BJ (cell line): ENCODE measurements at places on chromosomes 6 and 20.

- DNase-seq: no peak
These were observed 72.7 kb upstream of the TCF21 start for GRCh38 chr6:133816171-133816570.

GRCh38 chr6:34858681-34859080 lies 29.2 kb downstream of the TAF11 start:
- no peak for DNase-seq

GRCh38 chr20:46221256-46221833 lies 87.0 kb downstream of the CDH22 start:
- DNase-seq: no peak

GRCh38 chr20:59149678-59150504 lies 13.7 kb upstream of the ZNF831 start:
- DNase-seq: no peak

GRCh38 chr20:35721621-35722020 lies 20.4 kb downstream of the RBM39 start:
- DNase-seq: no peak

- no peak for DNase-seq
These were observed 5.1 kb upstream of the SYNJ2 start for GRCh38 chr6:157976345-157977175.

GRCh38 chr6:131867744-131868143 lies 59.9 kb downstream of the ENPP1 start:
- no peak for DNase-seq

GRCh38 chr6:166851426-166851825 lies 104.9 kb downstream of the RNASET2 start:
- no peak for DNase-seq

DNA sequence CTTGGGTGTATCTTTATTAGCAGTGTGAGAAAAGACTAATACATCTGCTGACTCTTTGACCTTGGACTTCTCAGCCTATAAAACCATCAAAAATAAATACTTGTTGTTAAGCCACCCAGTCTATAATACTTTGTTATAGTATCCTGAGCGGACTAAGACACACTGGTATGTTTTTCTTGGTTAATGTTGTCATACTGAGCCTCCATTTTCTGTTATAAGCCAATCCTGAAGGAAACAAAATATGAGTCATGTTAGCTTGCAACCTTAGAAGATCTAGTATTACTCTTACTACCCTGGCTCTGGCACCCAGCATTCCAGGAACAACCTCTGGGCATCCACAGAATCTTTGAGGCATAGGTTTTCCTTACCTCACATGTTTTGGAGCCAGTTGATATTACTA lies 307.2 kb downstream of the FRK start:
- peak; percentile 11 for DNase-seq

DNA sequence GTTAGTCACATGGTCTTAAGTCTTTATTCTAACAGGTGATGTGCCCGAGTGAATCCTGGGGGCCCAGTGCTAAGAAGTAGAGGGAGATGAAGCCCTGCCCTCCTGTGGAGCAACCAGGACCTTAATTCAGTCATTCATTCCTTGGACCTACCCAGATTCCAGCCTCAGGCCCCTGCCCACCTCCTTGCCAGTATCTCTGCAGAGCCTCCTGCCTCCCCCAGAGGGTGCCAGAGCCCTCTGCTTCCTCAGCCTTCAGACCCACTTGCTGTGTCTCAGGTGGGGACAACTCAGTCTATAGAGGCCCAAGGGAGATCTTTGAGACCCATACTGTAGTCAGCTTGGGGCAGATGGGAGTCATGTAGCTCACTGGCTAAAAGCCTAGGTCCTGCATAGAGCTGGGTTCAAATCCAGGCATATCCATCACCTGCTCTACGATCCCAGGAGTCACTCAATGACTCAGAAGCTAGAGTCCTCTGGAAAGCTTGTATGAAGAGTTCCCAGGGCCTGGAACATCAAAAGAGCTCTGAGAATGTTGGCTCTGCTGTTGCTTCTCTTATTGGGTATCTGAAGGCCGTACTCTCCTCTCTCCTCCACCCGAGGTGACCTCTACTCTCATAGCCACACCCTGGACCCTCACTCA lies 3.9 kb upstream of the SIGLEC1 start:
- no peak for DNase-seq

DNA sequence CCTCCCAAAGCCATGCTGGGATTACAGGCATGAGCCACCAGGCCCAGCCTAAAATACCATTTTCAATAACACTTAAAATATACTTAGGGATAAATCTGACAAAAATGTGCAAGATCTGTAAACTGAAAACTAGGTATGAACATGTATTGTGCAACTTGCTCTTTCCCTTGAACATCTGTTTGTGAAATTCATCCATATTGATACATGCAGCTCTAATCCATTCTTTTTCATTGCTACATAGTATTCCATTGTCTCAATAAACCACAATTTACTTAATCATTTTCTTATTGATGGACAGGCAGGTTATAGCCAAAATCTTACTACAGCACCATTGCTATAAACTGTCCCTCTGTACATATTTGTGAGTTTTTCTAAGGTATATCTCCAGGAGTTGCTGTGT lies 4.7 kb upstream of the SLC22A16 start:
- no peak for DNase-seq

- no peak for DNase-seq
These were observed 215.3 kb upstream of the KCNQ5 start for GRCh38 chr6:72406517-72406916.

DNA sequence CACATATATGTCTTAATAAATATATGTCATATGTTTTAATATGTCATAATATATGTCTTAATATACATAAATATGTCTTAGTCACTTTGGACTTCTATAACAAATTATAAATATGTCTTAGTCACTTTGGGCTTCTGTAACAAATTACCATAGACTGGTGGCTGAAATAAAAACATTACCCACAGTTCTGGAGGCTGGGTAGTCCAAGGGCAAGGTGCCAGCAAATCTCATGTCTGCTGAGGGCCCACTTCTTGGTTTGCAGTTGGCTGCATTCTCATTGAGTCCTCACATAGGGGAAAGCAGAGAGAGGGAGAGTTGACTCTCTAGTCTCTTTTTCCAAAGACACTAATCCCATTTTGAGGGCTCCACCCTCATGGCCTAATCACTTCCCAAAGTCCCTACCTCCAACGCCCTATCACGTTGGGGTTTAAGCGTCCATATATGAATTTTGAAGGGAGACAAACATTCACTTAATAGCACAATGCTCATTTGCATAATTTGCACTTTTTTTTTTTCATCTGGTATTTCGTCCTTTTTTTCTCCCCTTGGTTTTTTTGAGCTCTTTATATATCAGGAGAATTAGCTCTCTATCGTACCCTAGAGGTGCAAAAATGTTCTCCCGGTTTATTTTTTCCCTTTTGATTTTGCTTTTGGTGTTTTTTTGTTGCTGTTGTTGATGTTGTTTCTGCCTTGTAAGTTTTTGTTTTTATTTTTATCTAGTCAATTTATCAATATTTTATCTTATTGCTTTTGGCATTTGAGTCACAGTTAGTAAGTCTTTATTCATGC lies 266.4 kb downstream of the PLCB1 start:
- no peak for DNase-seq

DNA sequence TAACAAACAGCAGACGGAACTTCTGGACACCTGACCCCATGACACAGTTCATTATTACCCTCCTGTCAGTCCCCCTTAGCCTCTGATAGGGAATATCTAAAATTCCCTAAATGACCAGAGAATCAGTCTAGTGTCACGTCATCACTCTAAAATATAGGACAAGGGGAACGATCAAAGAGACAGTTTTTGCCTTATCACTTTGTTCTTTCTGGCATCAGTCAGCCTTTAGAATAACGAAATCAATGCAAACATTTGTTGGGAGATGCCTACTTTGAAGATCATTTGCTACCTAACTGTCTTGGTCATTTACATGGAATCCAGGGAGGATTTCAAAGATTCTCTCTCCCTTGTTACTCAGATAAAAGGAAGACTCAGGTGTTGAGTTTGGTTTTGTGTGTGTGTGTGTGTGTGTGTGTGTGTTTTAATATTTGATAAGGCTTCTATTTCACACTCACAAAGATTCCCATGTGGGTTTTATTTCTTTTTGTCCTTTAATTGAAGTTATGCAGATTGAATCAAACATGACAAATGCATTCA lies 28.3 kb downstream of the LINC00237 start:
- no peak for DNase-seq

DNA sequence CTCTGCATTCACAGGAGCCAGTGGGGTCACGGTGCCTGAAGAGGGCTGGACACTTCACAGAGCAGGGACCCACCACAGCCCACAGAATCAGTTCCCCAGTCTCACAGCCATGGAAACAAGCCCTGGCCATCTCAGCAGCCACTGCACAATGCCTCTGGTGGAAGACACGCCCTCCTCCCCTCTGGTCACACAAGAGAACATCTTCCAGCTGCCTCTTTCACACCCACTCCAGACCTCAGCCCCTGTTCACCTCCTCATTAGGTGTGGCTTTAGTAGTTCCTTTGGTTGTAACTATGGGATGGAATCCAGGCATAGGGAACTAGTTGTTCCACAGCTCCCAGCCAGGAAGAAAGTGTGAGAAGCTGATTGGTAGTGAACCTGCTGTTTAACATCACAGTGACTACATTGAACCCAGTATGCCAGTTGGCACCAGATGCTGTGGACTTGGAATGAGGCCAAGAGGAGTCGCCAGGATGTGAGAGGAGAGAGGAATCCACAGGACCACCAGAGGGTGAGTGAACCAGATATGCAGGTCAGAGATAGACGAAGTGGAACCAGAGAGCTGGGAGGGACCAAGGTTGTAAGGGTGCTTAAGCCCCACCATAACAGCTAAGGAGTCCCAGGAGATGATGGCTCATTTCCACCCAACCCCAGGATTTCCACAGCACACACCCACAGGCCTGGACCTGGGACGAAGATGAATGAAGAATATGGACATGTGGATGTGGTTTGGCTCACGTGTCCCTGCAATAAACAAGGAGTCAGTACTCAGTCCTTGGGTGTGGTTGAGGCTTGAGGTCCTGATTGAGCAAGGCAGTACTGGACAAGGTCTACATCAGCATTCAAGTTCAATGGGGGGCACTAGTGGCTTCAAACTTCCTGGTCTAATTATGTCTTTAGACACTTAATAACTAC lies 8.8 kb upstream of the BTN3A3 start:
- DNase-seq: no peak

DNA sequence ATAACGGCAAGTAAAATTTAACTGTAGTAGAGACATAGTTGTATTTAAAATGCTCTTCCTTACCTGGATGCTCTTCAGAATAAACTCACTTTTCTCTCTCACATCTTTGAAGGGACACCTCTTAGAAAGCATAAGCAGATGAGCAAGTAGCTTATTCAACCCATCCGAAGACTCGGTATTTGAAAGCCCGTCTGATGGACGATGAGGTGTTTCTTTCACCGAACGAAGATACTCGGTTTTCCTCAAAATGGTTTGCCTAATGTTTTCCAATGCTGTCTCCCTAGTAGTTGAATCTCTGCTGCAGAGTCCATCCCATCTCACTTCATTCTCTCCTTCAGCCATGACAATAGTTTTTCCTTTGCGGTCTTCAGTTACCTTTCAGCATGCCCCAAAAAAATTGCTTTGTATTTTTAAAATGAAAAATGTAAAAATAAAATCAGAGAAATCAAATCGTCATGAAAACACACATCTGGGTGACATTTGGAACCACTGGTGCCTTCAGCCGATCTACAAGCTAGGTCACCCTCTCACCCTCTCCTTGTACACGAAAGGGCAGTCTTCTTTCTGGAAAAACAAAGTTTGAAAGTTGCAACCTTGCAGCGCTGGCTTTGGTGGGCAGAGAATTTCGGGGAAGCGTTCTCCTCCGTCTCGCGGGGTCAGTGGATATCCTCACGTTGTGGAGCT lies 772 bp downstream of the SESN1 start:
- DNase-seq: no peak

DNA sequence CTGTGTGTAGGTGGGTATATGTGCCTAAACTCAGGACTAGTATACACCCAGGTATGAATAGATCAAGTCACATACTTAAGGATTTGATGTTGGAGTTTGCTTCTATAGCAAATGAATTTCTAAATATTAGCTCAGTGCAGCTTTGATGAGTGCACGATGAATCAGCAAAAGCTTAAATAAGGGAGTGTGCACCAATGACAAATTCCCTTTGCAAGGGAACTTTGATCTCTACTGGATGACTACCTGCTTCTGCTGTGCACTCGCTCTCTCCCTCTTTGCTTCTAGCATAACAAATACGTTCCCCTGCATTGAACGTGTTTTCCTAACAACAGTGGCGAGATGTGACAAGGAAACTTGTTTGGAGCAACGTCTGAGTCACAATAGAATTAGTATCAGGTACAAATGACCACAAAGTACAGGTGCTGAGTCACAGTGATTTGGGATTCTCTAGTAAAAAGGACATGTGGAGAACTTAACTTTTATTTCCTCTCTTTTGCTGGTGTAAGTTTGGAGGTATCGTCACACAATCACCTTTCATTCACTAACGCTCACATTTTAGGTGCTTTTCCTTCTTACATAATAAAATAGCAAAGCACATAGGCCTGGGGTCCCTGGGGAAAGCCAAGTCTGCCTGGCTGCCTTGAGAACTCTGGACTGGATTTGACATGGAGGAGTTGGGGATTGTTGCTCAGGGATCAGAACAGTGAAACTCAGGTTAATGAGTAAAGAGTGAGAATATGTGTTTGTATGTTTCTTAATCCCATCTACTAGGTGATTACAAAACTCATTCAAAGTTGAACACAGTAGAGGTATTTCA lies 49.7 kb downstream of the KLHL31 start:
- no peak for DNase-seq

- DNase-seq: peak; percentile 19
These were observed 3.0 kb upstream of the GOPC start for GRCh38 chr6:117605169-117605826.

GRCh38 chr20:54014293-54014926 lies 56.0 kb downstream of the BCAS1 start:
- DNase-seq: no peak

DNA sequence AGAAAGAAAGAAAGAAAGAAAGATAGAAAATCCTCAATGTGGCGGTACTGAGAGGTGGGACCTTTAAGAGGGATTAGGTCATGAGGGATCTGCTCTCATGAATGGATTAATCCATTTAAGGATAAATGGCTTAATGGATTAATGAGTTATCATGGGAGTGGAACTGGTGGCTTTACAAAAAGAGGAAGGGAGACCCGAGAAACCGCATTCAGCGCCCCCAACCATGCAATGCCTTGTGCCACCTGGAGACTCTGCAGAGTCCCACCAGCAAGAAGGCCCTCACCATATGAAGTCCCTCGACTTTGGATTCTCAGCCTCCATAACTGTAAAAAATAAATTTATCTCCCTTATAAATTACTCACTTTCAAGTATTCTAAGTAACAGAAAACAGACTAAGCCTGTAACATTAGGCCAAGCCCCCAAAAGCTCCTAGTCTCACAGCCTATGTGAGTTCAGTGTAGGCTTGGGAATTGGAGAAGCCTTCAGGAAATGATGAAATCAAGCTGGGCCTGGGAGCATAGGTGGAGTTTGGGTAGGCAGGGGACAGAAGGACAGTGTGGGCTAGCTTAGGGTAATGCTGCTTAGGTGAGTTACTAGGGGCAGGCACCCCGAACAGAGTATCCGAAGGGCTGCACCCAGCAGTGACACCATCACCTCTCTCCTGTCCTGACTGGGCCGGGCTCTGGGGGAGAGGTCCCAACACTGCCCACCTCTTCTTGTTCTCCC lies 36.2 kb upstream of the RNF24 start:
- no peak for DNase-seq

- no peak for DNase-seq
These were observed 686 bp downstream of the ZGPAT start for GRCh38 chr20:63708301-63709148.

- no peak for DNase-seq
These were observed 509.0 kb downstream of the CD83 start for GRCh38 chr6:14626556-14626955.
